ENCODE measurements at places on chromosomes 1 and 21.

GRCh38 chr1:204321665-204322064 is 38.1 kb downstream of the PLEKHA6 start:
- DNase-seq, result no peak

- DNase-seq, result no peak
These were observed 108.5 kb upstream of the SERTAD4 start for GRCh38 chr1:210123924-210124589.

GRCh38 chr1:42676534-42677087 is 5.6 kb upstream of the YBX1 start:
- no peak for DNase-seq

- no peak for DNase-seq
These were observed 7.5 kb upstream of the LEPR start for GRCh38 chr1:65412984-65413375.

- DNase-seq, result no peak
These were observed 27.7 kb downstream of the TNR start for GRCh38 chr1:175715742-175716141.

- peak; percentile 42 for DNase-seq
These were observed 127.2 kb downstream of the ZSCAN20 start for GRCh38 chr1:33599516-33600115.

- no peak for DNase-seq
These were observed 45.2 kb downstream of the CLIC4 start for GRCh38 chr1:24790490-24790889.

DNA sequence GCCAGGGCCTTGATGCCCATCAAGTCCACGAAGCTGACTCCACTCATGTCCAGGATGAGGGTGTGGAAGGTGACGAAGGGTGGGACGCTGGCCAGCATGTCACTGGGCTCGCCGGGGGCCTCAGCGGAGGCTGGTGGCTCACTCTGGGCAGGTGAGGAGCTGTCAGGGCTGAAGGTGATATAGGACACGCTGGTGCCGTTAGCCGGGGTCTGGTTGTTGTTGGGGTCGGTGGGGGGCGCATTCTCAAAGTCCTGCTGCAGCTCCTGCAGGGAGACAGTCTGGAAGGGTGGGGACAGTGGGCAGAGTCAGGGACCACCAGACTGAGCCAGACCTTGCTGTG is 21.7 kb downstream of the SLC26A9 start:
- DNase-seq, result no peak

- DNase-seq, result no peak
These were observed 25.6 kb downstream of the LRRC71 start for GRCh38 chr1:156945881-156946661.

DNA sequence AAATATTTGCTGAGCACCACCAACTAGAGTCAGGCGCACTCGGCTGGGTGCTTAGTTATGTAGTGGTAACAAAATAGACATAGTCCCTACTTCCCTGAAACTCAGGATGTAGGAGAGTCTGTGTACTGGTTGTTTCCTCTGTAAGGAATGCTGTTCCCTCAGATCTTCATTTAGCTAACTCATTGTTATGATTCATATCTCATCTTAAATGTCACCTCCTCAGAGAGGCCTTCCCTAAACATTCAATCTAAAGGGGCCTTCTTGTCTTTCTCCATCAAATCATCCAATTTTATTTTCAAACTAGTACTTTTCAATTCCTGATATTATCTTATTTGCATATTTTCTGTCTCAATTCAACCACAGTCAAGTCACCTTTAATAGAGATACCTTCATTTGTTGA is 132.9 kb downstream of the PIK3R3 start:
- no peak for DNase-seq

GRCh38 chr1:153387001-153387400 is 3.9 kb downstream of the S100A8 start:
- DNase-seq, result no peak

- peak; percentile 43 for DNase-seq
These were observed 2.7 kb downstream of the RGL1 start for GRCh38 chr1:183807549-183808168.

GRCh38 chr21:44564099-44564498 is 5.5 kb upstream of the KRTAP10-3 start:
- DNase-seq, result no peak

DNA sequence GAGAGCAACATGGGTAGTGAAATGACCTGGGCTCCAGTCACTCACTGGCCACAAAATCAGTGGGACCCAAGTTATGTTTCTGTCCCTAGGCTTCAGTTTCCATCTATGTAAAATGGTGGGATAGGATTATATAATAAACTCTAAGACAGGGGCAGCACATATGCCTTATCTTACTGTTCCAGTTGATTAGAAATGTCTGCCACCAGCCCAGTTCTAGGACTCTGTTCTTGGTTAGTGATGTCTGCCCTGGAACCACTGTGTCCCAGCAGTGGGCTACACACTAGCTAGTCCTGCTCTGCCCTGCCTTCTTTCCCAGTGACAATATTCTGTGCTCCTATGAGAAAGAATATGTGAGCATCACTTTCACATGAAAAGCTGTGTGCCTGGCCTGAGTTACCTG is 138.3 kb downstream of the PCNX2 start:
- DNase-seq, result no peak

GRCh38 chr1:246459221-246459620 is 47.9 kb downstream of the SMYD3 start:
- no peak for DNase-seq

- DNase-seq, result no peak
These were observed 352.0 kb downstream of the PLPP3 start for GRCh38 chr1:56227401-56227800.

DNA sequence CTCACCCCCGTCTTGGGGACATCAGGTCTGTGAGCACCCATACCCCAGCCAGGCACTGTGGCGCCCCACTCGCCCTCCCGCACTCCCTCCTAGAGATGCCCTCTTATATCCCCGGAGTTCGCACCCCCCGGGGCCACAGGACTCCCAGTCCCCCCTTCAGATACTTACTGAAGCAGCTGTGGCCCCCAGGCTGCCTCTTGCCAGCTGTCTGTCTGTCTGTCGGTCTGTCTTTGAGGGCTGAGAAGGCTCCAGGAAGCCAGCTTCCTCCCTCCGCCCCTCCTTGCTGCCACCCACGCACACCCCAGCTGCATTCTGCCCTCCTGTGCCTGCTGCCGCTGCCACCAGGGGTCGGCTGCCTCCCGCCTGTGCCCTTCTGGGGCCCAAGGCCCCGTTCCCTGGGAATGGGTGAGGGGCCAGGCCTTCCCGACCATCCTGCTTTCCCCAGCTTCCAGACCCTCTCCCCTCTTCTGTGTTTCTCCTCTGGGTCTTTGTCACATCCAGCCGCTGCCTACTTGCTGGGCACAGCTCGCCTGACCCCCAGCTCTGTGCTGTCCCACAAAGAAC is at the start of gene PTPN7:
TSS of gene PTPN7 (minus strand) at position 226 of the 564 bp plus-strand sequence. CDS start 1,200 bp downstream, outside the sequence.
- DNase-seq, result peak; percentile 82

DNA sequence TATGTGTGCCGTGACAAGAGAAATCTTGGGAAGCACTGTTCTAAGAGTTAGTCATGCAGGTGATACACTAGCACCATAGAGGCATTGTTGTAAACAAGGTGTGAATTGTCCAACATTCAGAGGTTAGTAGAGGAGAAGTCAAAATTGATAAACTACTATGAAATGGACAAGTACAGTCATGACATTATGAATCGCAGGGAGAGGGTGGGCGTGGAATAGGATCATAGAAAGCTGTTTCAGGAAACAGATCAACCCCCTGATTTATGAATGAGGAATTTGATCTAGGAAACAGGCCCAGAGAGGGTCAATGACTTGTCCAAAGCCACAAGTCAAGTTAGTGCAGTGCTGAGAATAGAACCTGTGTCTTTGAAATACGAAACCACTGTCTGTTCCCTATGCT is 58.5 kb upstream of the LAX1 start:
- no peak for DNase-seq

GRCh38 chr1:64986903-64987871 is 20.8 kb upstream of the JAK1 start:
- peak; percentile 49 for DNase-seq

GRCh38 chr21:34765619-34766018 is 96.8 kb downstream of the CLIC6 start:
- no peak for DNase-seq

GRCh38 chr21:26982767-26983166 is 15.9 kb upstream of the ADAMTS5 start:
- DNase-seq, result no peak

DNA sequence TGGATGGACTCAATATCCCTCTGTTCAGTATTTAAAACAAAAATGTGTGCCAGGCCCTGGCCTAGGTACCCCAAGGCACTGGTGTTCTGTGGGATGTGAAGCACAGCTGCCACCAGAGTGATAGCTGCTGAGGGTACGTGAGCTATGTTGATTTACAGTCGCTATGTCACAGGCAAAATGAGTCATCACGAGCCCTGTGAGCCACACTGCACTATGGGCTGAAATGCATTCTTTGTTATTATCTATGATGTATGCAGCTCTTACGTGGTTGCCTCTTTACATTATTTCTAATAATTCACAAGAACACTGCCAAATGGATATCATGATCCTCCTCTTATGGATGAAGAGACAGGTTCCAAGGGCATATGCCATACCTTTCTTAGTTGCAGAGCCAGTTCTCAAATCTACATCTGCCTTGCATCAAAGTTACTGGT is 2.1 kb downstream of the TEX38 start:
- peak; percentile 67 for DNase-seq

DNA sequence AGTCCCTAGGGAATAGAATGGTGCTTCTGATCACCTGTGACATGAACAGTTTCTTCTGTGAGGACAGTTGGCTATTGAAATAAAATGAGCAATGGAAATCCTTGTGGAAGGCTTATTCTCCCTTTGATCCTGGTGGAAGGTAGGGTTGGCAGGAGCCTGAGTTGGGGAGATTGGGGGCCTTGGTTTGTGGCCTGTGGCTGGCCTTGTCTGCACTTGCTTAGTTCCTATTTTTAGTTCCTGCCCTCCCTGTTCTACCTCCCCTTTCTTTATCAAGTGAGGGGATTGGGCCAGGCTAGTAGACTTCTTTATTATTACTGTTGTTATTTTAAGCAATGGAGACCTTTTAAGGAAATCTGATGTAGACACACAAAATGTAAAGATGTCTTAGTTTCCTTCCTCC is 8.2 kb downstream of the DMRTB1 start:
- peak; percentile 11 for DNase-seq

GRCh38 chr1:51928896-51929295 is 50.4 kb upstream of the NRDC start:
- DNase-seq, result no peak

Measured in OCI-M1 (cell line).